ENCODE measurements at places on chromosomes 3 and 15.

- DNase-seq, result no peak
Measured at GRCh38 chr3:168047190-168047795, 48.4 kb downstream of the GOLIM4 start.

DNA sequence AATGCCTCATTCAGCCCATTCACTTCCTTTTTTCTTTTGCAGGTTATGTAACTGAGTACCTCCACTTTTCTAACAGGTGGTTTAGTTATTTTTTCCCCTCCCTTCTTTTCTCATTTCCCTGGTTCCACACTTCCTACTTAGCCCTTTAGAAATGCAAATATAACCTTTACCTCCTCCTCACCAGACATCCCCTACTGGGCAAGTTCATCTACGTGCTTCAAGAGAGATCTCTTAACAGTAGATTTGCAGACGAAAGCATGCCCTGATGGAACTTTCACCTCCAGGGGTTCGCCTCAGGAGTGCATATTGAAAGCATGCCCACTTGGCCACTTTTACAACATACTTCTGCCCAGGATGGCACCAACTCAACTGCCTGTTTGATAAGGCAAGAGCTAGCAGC is 314.1 kb upstream of the LRRC3B start:
- DNase-seq, result no peak

GRCh38 chr3:65573548-65574116 is 465.1 kb downstream of the MAGI1 start:
- DNase-seq, result no peak

- DNase-seq, result no peak
Measured at GRCh38 chr15:56675930-56676329, 57.4 kb downstream of the ZNF280D start.

- DNase-seq, result no peak
Measured at GRCh38 chr3:69164296-69164695, 41.9 kb upstream of the LMOD3 start.

DNA sequence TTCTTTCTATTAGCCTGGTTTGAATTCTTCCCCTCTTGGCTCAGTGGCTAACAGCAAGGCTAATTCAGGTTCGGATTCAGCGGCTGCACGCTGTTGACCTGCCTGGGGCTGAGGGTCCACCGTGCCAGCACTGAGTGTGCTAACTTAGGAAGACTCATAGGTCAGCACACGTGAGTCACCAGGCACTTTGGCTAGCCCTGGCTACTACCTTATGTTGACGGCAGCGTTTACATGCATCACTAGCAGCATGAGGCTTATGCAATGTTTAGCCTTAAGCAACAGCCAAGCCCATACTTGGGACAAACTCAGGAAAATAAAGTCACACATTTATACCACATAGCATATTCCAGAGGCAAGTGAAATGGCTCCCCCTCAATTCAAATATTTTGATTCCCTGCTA is 137.7 kb downstream of the RAB11A start:
- no peak for DNase-seq

GRCh38 chr3:181713280-181713647 is 1.5 kb downstream of the SOX2 start:
- no peak for DNase-seq

- DNase-seq, result no peak
Measured at GRCh38 chr15:21267671-21268395, 172.5 kb downstream of the POTEB3 start.

DNA sequence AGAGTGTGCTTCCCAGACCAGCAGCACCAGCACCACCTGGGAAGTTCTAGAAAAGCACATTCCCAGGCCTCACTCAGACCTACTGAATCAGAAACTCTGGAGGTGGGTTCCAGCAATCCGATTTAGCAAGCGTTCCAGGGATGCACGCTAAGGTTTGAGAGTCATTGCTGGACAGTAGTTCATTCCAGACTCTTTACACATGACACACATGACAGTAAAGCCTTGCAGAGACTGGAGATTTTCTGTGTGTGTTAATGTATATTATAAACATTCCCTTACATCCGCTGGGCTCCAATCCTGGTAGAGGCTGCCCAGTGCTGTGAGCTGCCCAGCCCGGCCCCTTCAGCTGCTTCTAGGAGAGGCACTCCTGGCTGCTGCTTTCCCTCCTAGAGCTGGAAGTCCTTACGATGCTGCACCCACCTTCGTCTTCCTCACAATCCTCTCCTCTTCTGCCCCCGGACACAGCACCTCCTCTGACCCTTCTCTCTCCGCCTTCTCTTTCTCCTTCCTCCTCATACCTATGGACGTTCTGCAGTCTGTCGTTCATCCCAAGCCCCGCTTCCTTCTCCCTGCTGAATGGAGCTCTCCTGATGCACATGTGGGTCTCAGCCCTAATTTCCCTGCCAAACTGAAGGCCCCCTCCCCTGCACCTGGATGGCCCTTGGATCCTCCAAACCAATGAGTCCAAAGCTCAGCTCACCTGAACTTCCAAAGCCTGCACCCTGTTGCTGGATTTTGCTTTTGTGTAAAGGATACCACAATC is 44.4 kb downstream of the ITGA11 start:
- DNase-seq, result no peak

DNA sequence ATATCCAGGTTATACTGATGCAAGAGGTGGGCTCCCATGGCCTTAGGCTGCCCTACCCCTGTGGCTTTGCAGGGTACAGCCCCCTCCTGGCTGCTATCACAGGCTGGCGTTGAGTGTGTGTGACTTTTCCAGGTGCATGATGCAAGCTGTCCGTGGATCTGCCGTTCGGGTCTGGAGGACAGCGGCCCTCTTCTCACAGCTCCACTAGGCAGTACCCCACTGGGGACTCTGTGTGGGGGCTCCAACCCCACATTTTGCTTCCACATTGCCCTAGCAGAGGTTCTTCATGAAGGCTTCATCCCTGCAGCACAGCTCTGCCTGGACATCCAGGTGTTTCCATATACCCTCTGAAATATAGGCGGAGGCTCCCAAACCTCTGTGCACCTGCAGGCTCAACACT is 339.6 kb upstream of the ARL6 start:
- DNase-seq, result no peak

DNA sequence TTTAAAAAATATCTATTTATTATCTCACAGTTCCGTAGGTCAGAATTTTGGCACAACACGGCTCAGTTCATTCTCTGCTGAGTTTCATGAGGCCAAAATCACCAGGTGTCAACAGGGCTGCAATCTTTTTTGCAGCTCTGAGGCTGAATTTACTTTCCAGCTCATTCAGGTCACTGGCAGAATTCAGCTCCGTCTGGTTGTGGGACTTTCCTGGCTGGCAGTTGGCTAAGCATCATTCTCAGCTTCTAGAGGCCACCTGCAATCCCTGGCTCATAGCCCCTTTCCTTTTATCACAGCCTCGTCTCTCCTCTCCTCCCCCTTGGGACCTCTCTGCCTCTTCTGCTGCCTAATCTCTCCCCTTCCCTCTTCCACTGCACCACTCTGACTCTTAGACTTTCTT is 174.0 kb upstream of the WNT5A start:
- no peak for DNase-seq

- DNase-seq, result no peak
Measured at GRCh38 chr3:127079211-127079610, 96.3 kb downstream of the PLXNA1 start.

- DNase-seq, result peak; percentile 14
Measured at GRCh38 chr3:67290438-67290837, 292.3 kb downstream of the KBTBD8 start.

GRCh38 chr3:139561959-139562676 is 22.6 kb upstream of the RBP1 start:
- DNase-seq, result no peak

GRCh38 chr15:88275804-88276203 is 19.3 kb upstream of the NTRK3 start:
- DNase-seq, result no peak

DNA sequence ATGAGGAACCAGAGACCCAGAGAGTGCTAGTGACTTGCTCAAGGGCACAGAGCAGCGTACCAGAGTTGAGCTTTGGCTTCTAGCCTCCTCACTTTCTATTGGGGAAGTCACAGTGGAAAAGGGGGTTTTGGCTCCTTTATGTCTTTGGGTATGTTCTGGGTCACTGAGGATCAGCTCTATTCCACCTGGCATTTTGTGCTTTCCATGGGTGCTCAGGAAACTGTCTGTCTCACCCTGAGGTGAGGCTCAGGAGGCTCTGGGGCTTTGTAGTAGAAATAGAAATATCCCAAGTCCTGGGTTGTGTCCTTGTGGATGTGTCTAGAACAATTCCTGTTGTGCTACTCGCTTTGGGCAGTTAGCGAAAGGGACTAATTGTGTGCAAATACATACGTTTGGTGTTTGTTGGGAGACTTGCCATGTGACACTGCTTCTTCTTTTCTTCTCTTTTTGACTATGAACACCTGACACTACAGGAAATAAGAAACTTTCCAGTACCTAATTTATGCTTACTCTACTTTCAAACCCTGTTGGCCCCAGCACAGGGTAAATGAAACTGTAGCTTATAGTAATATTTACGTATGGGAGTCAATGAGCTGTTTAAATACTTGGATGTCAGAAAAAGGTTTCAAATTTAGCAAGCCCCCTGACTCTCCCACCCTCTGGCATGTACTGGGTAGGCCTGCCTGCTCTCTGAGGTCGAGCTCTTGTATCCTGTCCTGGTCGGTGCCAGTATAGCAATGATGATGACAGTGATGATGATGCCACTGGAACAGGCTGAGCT is 35.6 kb downstream of the SMAD3 start:
- peak; percentile 78 for DNase-seq

GRCh38 chr3:31132132-31132769 is 237.8 kb upstream of the GADL1 start:
- no peak for DNase-seq

- DNase-seq, result no peak
Measured at GRCh38 chr15:39999538-40000200, 39.3 kb downstream of the SRP14 start.

- no peak for DNase-seq
Measured at GRCh38 chr3:179473565-179473964, 22.3 kb upstream of the GNB4 start.

DNA sequence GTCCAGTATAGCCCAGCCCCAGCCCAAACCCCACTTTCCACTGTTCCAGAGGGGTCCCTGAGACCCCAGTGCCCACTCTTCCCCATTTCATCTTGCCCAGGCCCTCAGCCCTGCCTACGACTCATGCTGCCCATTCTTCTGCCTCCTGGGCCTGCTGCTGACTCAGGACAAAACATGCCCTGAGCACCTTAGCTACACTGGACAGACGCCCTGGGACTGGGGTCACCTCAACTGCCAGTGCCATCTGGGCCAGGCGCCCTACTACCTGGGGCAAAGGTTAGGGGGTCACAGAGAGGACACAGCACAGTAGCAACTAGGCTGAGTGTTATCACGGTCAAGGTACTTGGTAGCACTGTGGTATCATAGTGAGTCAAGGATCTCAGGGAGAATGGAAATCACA is 2.6 kb upstream of the LAMB2 start:
- no peak for DNase-seq

GRCh38 chr3:112129925-112130637 is 3.0 kb downstream of the GCSAM start:
- DNase-seq, result no peak

DNA sequence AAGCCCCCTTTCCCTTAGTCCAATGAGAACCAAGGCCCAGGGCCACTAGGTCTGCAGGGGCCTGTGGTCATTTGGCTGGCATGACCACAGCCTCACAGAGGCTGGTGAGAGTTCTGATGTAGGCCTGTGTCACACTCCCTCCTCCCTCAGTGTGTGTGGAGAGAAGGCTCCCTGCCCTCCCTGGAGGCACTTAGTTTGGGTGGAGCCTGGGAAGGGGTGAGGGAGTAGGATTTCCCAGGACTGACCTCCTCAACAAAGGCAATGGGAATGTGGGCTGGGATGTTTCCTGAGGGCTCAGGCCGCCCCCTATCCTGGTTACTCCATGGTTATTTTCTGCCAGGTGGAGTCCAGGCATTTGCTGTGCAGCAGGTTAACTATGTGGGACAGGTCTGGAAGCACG is 7.6 kb downstream of the TEX264 start:
- no peak for DNase-seq
